Activated CD4-positive, alpha-beta T cell treated with anti-CD3 and anti-CD28 coated beads, Interleukin-10, Interleukin-2, amounts not matched to agents 100 ng/mL and 50 ng/mL, durations not matched to agents 16 hours and 8 hours (primary cell): ENCODE measurements at places on chromosomes 6 and 20.

DNA sequence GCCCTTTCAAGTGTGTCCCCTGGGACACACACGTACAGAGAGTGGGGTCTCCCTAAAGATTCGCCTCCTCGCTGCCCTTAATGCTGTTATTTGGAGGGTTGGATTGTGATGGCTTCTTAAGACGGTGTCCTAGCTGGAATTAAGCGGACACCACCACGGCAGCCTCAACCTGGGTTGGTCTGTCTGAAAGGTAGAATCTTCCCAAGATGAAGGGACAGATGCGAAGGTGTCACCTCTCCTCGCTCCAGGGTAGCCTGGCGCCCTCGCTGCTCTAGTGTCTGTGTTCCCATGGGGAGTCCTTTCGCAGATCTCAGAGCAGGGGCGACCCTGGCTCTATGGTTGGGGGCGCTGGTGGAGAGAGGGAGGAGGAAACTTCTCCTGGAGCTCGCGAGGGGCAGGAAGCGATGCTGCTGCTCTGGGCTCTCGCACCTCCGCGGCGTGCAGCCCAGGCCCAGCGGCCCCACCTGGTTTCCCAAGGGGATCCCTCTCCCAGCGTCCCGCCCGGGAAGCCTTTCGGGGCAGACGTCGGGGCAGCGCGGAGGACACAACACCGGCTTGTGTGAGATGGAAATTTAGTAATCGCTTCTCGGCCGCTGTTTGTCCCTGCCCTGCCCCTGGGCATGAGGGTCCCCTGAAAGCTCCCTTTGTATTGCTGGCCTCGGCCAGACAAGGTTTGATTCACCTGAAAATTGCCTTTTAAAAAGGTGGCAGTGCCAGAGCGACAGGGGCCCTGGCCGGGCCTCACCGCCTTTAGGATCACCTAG lies 1.7 kb downstream of the RSPO3 start:
- DNase-seq: no peak

DNA sequence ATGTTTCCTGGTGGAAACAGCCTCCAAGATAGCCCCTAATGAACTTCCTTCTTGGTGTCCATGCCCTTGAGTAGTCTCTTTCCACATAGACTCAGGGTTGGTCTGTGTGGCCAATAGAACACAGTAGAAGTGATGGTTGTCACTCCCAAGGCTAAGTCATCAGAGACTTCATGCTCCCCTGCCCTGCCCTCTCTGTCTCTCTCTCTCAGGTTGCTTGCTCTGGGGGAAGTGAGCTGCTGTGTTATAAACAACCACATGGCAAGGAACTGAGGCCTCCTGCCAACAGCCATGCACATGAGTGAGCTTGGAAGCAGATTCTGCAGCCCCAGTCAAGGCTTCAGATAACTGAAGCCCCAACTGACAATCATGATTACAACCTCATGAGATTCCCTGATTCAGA lies 85.3 kb upstream of the SLC22A16 start:
- DNase-seq: no peak

DNA sequence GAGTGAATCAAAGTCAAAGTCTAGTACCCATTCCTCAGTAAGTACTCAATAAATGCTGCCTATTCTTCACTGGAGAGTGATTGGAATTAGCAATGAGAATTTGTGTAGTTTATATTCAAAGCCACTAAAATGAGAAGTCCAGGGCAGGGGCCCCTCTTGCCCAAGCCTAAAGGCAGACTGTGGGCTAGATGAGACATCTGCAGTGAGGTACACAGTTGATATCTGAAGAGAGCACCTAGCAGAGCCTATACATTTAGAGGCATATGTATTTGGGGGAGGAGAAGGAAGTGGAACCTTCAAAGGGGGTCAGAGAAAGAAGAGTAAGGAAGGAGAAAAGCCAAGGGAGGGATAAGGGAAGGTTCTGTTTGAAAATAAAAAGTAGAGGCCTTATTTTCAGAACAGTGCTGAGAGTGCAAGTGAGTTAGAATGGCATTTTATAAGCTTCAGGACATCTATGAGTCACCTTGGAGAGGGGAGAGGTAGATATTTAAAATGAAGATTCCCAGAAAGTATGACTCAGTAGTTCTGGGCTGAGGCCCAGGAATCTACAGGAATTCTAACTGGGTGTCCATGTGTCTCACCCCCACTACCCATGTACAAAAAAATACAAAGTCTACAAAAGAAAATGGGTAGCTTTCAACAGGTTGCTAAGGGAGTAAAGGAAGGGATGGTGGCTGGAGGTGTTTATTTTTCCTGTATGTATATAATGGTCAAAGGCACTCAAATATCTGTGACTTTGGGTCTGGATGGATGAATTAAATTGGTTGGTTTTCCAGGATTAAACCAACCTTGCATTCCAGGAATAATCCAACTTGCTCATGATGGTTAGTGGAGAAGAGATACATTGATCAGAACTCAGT lies 135.1 kb downstream of the ZFP64 start:
- DNase-seq: no peak

- no peak for DNase-seq
These were observed 3.3 kb upstream of the TBX18 start for GRCh38 chr6:84767526-84768201.

DNA sequence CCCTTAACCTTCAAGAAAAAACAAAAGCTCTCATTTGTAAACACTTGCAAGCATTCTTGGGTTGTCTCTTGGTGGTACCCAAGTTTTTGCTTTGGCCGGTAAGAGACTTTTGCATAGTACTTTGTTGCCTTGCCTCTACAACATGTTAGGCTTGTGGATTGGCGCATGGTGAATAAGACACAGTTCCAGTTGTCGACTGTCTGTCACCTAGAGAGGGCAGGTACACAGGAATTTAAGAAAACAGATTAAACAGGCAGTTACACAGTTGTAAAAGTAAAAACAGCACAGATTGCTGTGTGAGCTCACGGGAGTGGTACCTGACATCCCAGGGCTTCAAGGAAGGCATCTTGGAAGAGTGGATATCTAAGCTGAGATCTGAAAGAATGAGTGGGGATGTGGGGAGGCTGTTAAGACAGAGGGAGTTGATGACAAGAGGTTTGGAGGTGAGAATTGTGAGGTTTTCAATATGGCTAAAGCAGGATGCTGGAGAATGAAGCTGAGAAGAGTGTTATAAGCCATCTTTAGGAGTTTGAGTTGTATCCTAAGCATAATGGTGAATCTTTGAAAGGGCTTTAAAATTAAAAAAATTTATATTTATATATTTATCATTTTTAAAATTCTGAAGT lies 19.2 kb downstream of the UTRN start:
- DNase-seq: no peak

- no peak for DNase-seq
These were observed 354.6 kb upstream of the FLRT3 start for GRCh38 chr20:14691994-14692393.

- no peak for DNase-seq
These were observed 84.5 kb downstream of the NRN1 start for GRCh38 chr6:5922230-5922629.

DNA sequence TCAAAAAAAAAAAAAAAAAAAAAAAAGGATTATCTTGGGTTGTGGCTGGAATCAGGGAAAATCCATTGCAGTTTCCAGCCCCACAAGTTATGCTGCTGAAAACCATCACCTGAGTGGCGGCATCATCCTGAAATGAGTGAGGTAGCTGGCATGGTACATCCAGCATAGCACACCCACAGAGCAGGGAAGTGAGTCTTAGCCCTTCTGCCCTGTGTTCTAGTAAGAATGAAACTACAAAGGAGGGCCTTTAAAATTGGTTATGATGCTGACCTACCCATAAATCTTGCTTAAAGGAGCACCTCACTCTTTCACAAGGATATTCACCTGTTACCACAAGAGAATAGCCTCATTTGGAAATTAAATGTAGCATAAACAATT lies 119.2 kb downstream of the NFATC2 start:
- peak; percentile 92 for DNase-seq

GRCh38 chr6:162644153-162644552 lies 83.4 kb downstream of the PRKN start:
- no peak for DNase-seq

GRCh38 chr6:151175662-151176445 lies 63.9 kb upstream of the AKAP12 start:
- DNase-seq: no peak

- DNase-seq: no peak
These were observed 680 bp downstream of the LATS1 start for GRCh38 chr6:149717255-149717587.

- no peak for DNase-seq
These were observed 25.5 kb upstream of the RAB23 start for GRCh38 chr6:57247603-57248002.

DNA sequence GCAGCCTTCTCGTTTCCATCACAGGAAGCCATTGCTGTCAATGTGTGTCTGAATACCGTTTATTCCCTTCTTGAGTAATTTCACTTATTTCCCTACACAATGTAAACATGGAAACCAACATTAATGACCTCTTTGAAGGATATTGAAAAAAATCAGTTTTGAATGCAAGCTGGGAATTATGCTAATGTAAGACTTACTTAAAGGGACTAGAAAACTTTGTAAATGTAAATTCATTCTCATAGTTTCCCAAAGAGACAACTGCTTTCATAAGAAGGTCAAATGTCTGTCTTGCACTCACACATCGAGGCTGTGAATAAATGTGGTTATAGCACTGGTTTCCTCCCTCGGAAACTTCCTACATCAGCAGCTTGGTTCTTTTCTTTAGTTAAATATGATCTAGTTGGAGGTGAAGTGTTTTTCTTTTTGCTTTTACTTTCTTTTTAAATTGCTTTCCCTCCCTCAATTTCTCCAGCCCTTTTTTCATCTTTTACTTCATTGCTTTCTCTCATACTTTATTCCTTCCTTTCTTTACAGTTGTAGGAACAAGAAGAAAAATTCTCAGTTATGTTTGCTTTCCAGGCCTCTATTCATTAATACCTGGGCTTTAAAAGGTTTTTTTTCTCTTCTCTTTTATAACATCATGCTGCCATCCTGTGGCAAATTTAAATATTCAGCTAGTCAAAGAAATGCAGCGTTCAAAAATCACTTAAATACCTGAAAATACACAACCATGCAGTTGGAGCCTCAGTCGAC lies 108.3 kb downstream of the TNFAIP3 start:
- DNase-seq: peak; percentile 74

DNA sequence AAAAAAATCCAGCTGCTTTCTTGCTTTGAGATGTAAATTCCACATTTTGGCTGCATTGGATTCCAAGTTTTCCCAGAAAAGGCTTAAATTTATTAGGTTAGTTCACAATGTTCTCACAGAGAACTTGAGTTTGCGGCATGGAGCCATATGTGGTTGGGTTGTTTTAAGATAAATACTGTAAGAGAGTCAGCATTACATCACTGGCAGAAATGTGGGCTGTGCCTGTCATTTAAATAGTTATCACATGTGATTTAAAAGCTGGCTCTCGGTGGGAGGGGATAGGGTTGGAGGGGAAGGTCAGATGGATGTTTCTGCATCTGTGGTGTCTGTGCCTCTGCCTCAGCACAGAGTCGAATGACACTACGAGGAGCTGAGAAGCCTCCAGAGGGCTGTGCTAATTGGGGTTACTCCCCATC lies 73.8 kb upstream of the SCP2D1 start:
- no peak for DNase-seq

GRCh38 chr6:155254139-155254538 lies 9.7 kb upstream of the CLDN20 start:
- no peak for DNase-seq
